Activated CD4-positive, alpha-beta T cell treated with anti-CD3 and anti-CD28 coated beads, Interleukin-2, amount 50 U/mL, for 16 hours (primary cell): ENCODE measurements at places on chromosomes 12 and 14.

DNA sequence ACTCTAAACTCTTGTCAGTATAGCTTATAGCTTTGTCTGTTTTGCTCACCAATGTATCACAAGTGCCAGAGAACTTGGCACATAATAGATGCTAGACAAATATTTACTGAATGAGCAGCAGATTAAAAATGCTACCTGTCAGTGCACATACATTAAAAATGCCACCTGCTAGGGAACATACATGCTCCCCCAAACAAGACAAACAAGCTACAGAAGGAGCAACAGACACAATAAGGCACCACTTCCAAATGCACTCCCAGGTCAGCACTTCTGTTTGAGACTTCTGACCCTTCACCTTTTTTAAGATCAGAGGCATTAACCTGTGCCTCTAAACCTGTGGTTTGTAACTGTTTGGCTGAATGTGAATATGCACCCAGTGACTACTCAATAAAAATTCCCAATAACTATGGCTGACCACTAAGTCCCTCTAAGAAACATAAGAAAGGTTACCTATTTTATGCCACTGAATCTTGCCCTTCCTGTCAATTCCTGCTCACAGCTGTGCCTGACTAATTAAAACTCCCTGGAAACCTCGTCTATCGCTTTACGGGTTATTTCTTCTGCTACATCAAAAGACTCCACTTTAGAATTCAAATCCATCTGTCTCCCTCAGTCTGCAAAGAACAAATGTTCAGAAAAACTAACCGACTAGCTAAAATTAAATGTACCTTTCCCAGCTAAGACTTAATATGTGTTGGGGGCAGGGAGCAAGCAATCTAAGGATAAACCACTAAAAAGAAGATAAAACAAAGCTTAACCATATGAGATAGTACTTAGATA is 41.0 kb downstream of the HECTD4 start:
- no peak for DNase-seq

DNA sequence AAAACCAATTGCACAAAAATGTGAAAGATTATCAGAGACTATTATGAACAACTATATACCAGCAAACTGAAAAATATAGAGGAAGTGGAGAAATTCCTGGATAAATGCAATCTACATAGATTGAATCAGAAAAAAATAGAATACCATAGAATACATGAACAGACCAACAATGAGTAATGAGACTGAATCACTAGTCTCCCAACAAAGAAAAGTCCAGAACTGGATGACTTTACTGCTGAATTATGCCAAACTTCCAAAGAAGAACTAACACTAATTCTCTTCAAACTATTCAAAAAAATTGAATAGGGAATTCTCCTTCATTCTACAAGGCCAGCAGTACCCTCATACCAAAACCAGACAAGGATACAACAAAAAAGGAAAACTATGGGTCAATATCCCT is 60.6 kb downstream of the GUCY2C start:
- DNase-seq, result no peak

GRCh38 chr12:78994168-78994791 is 129.7 kb downstream of the SYT1 start:
- no peak for DNase-seq

GRCh38 chr14:87767567-87767901 is 225.4 kb downstream of the GALC start:
- no peak for DNase-seq

DNA sequence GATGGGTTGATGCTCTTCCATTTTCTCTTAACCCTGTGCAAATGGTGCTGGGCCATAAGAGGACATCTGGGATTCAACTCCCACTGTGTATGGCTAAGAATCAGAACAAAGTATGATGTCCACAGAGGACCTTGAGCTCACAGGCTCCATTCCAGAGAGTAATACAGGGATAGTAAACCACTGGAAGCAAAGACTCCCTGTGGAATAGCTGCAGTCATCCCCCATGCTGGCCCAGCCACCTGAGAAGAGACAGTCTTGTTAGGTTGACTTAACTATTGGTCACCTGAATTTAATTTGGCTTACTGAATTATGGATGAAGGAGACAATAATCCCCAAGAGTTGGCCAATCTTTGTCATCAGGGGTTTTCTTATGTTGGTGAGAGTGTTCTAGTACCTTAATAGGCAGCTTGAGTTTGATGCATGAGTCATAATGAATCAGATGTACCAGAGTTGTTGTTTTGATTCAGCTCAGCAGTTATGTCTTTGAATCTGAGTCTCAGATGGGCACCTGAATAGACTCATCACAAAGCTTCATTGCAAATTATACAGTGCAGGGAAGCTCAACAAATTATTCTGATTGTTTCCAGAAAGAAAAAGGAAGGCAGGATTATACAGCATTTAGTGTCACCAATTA is 122.7 kb downstream of the SSPN start:
- peak; percentile 59 for DNase-seq

- DNase-seq, result peak; percentile 46
Measured at GRCh38 chr12:68480526-68480925, 130.2 kb upstream of the RAP1B start.

DNA sequence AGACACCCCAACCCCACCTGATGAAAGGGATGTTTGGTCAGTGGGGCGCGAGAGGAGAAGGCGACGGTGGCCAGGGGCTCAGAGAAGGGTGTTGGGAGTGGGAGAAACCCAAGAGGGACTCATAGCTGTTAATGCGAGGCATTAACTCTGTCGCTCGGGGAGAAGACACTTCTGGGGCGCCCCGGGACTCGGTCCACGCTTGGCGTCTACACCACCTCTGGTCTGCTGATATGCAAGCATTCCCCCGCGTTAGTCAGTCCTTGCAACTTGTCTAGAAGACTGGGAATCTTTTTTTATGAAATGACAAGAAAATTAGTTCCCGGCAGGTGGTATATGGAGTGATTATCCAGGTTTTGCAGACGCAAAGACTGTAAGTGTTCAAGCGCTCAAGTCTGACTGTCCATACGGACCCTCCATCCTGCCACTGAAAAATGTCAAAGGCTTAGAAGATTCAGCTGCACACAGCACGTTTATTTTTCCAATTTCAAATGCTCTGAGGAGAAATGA is 360 bp upstream of the SLC35F4 start:
- DNase-seq, result no peak

- no peak for DNase-seq
Measured at GRCh38 chr12:124464062-124464461, 103.3 kb downstream of the NCOR2 start.

DNA sequence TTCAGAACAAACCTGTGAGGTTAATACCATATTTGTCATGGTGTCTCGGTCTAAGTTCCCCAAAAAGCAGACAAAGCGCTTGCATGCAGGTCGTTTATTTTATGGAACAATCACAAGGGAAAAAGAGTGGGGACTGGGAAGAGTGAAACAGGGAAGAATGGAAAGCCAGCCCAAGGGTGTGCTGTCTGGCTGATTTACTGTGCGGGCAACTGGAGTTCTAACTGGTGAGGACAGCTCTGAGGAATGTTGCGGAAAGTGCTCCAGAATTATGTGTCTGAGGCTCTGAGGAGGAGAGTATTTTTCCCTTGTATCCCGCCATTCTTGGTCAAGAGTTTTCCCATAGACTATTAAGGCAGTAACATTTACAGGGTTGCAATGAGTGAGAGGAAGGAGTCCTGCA is 465.4 kb downstream of the RMST start:
- no peak for DNase-seq
